ENCODE measurements at places on chromosomes 7 and 10.

DNA sequence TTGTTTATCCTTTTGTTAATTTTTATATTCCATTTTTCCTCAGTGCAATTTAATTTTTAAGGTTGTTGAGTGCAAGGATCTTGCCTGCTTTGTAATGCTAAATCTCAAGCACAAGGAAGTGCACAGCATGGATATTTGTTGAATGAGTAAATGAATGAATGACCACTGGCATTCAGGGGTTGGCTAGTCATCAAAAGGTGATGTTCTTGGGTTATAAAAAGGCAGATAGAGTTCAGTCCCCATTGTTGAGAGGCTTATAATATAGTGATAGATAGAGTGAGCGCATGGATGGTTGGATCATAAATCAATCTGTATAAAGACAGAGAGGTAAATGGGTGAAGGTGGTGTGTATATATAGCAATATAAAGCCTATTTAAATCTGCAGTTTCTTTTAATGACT is 193.2 kb upstream of the KLF6 start:
- no peak for DNase-seq

DNA sequence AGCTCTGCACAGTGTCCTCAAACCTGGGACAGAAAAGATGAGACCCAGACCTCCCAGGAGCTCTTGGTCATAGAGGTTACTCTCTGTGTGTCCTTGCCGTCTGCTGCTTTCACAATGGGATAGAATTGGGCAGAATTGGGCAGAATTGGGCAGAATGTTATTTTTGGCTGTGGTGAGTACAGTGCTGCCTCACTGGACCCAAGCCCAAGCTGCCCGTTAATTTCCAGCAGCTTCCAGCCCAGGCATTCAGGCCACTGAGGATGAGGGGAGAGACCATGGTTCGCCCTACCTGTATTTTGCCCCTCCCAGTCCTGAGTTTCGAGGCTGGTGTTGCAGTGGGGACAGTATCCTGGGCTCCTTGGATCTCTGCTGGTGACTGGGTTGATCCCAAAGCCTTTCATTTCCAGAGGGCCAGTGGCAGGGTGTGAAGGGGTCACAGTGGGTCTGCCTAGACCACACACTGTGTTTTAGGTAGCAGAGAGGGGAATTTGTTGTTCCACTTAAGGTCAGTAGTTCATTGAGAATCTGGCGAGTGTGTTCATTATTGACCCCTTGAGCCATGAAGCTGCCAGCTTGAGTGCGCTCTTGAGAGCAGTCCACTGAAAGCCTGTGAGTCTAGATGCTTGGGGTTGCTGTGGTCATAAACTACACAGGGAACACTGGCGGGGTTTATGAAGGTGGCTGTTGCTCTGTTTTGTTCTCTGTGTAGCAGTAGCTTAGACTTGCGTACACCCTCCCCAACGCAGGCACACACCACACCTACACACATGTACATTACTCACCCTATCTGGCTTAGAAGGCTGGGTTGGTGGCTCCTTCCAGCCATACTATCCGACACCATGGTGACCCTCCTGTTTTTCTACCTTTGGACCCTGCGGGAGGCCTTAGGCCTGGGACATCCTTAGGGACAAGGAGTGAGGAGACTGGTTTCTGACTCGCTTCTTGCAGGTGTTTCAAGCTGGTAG is 23.5 kb downstream of the NACAD start:
- no peak for DNase-seq

DNA sequence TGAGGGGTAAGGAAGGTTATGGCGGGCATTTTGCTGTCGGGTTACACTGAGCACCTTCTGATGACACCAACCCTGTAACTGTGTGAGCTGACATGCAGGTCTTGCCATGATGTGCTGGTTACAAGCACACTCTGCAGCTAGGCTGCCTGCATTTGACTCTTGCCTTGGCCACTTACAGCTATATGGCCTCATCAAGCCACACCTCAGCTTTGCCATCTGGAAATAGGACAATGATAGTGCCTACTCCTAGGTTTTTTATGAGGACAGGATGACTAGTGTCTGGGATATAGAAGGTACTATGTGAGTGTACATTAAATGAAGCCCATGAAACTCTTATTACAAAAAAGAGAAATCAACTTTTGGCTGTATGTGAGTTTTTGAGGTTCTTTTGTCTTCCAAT is 58.0 kb downstream of the AKR1B1 start:
- DNase-seq: no peak

DNA sequence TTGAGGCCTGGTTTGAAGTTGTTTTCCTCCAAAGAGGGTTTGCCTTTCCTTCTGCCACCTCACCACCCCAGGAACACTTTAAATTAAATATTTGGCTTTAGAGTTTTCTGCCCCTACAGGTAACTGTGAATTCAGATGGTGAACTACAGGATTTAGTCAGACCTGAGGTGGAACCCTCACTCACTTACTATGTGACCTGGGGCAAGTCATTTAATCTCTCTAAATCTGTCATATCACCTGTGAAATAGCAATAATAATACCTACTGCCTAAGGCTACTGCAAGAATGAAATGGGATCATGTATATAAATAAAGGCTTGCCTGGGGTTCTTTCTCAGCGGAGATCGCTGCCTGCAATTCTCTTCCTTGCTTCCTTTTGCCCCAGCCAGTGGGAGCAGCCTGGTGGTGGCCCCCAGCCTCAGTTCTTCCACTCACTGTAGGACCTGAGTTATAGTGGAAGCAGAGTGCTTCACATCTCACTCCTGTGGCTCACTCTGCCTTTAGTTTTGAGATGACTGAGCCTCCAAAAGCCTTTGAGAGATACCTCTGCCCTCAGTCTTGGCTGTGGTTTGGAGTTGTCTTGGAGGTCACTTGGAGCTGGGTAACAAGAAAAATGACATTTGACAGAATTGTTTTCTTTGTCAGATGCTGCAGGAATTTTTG is 6.1 kb upstream of the ANKRD2 start:
- DNase-seq: no peak

- no peak for DNase-seq
Measured at GRCh38 chr10:117373823-117374505, 1.3 kb downstream of the PDZD8 start.

GRCh38 chr7:81645435-81645834 is 124.4 kb downstream of the HGF start:
- DNase-seq: no peak

All from foreskin melanocyte (primary cell).